ENCODE measurements at places on chromosomes 11 and 22.
A peak's percentile ranks its signal among the peaks of the same experiment; 100 is the strongest.

- no peak for DNase-seq
These were observed 39.9 kb upstream of the ANO1 start for GRCh38 chr11:70038034-70038834.

DNA sequence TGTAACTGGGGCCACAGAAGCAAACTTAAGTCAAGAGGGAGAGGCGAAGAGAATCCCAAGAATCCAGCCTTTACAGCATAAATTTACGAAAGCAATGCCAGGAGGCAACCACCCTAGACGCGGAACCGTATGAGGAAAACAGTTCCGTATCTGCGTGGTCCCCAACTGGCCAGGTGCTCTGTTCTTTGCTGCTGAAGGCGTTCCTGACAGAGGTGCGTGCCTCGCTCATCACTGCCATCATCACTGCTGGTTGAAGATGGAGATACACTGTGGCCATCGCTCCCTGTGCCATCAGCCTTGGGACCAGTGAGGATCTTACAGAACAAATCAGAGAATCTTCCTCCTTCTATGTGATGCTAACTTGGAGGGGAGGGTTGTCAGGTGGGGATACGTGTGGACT, 270.5 kb upstream of the B3GAT1 start:
- no peak for DNase-seq

DNA sequence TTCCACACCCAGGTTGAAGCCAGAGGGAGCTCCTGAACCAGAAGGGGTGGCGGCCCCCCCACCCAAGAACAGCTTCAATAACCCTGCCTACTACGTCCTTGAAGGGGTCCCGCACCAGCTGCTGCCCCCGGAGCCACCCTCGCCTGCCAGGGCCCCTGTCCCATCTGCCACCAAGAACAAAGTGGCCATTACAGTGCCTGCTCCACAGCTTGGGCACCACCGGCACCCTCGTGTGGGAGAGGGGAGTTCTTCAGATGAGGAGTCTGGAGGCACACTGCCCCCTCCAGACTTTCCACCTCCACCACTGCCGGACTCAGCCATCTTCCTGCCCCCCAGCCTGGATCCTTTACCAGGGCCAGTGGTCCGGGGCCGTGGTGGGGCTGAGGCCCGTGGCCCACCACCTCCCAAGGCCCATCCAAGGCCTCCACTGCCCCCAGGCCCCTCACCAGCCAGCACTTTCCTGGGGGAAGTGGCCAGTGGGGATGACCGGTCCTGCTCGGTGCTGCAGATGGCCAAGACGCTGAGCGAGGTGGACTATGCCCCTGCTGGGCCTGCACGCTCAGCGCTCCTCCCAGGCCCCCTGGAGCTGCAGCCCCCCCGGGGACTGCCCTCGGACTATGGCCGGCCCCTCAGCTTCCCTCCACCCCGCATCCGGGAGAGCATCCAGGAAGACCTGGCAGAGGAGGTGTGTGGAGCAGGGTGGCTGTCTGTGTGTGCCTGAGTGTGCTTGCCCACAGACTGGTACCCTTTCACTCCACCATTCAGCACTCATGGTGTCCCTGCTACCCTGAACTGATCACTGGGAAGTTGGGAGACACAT, 6.7 kb downstream of the PHOX2A start:
- no peak for DNase-seq

- DNase-seq: peak; percentile 42
These were observed 6.8 kb downstream of the NAA40 start for GRCh38 chr11:63945477-63946163.

- DNase-seq: no peak
These were observed 21.6 kb upstream of the RFPL2 start for GRCh38 chr22:32226326-32227104.

DNA sequence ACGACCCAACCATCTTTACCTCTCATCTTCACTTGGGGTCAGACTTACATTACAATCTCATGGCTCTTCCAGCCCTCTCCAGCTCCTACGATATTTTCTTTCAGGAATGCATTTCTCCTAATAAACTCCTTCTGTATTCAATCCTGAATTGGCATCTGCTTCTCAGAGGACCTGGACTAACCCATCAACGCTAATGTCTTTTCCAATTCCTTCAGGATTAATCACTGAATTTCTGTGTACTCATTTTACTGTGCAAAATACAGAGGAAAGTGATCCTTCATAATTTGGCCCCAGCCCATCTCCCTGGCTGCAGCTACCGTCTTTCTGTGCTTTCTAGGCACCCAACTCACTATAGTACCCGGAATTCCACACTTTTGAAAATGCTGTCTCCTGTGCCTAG, 239.2 kb downstream of the METTL15 start:
- DNase-seq: no peak

GRCh38 chr22:38038890-38039812, 18.1 kb upstream of the PICK1 start:
- no peak for DNase-seq

GRCh38 chr11:8178297-8178696, 9.5 kb upstream of the RIC3 start:
- DNase-seq: no peak

DNA sequence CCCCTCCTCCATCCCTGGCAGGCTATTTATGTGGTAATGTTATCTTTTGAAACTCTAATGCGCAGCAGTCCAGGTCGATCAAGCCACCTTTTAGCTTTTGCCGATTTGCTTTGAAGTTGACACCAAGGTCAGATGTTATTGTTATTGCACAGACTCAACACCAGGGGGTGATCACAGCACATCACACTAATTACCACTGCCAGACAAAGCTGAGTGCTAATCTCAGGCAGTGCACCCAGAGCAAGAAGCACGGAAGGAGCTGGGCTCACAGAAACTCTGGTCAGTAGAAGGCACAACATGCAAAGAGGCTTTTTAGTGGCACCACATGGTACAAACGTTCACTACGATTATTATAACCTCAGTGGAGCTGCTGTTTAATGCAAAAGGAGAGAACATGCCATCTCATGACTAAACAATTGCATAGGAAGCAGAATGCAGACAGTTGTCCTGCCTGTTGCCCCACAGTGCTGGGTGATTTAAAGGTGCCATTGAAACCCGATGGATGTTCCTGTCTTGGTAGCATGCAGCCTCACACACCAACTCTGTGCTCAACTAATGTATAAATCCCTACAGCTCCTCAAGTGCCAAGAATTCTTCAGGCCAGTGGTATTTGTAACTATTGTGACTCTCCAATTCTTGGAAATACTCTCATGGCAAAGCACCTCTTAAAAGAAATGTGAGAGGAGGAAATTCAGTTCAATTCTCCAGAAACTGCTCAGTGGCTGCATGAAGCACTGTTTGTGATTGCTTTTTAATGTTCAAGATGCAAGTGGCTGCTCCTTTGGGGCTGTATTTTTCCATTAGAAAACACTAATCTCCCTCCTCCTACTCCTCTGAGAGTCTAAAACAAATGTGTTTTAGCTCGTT, 353.9 kb upstream of the DDI1 start:
- peak; percentile 1 for DNase-seq
